ENCODE measurements at places on chromosomes 2 and 18. TPM values are rescaled to one million over a fixed set of nuclear protein-coding genes. Genes with fewer than 3 reads are reported as not detected.

DNA sequence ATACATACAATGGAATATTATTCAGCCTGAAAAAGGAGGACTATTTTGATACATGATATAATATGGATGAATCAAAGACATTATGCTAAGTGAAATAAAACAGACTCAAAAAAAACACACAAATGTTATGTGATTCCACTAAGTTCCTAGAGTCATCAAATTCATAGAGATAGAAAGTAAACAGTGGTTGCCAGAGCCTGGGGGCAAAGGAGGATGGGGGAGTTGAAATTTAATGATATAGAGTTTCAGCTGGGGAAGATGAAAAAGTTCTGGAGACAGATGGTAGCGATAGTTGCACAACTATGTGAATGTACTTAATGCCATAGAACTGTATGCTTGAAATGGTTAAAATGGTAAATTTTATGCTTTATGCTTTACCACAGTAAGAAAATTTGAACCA lies 119.7 kb downstream of the METTL4 start:
- DNase-seq, result no peak

GRCh38 chr18:76805221-76805620 lies 17.1 kb upstream of the ZNF236 start:
- no peak for DNase-seq

DNA sequence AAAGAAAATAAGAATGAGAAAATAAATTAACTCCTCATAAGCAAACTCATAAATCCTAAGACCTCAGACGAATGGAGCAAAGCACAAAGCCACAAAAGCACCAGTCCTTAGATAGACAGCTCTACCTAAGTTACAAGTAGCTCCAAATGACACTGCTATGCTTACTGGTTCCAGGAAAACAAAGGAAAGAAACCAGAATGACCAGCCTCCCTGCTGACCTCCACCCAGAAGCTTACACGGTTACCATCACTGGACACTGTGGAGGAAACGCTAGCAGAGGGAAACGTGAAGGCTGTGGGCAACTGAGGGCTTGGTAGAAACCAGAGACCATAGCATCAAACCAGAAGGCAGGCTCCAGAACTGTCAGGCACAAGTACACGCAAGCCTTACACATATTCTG lies 67.8 kb downstream of the STK39 start:
- DNase-seq, result no peak

GAREM2 gene
- 2.8 TPM for polyA plus RNA-seq

IMMT gene
- 69.2 TPM for polyA plus RNA-seq

SLC30A3 gene
- 0.07 TPM for polyA plus RNA-seq
